Iris pigment epithelial cell (primary cell): ENCODE measurements at places on chromosomes 7 and 10.

DNA sequence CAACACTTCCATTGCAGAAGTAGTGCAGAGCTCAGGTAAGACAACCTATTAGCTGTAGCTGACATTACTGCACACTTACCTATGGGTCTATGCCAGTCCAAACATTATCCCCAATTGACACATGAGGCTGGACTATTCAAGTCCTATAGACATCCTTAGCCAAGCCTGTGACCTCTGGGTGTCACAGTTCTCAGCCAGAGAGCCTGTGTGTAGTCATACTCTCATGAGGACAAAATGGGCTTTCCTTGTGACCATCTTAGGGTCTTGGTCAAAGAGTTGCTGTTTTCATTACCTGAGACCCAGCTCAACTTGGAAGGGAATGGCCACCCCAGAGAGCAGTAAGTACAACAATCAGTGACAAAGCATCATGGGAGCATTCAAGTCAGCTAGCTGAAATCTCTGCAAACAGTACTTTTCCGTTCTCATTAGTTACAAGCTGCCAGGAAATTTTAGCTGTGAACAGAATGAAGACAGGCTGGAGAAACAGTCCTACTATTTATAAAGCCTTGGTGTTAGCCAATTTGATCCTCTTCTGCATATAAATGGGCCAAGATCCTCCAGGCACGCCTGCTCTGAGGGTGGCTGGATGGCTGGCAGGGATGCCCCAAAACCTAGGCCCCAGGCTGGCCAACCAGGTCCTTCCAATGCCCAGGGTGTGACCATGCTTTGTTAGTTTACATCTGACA is 44.3 kb downstream of the NUDCD3 start:
- DNase-seq: no peak

DNA sequence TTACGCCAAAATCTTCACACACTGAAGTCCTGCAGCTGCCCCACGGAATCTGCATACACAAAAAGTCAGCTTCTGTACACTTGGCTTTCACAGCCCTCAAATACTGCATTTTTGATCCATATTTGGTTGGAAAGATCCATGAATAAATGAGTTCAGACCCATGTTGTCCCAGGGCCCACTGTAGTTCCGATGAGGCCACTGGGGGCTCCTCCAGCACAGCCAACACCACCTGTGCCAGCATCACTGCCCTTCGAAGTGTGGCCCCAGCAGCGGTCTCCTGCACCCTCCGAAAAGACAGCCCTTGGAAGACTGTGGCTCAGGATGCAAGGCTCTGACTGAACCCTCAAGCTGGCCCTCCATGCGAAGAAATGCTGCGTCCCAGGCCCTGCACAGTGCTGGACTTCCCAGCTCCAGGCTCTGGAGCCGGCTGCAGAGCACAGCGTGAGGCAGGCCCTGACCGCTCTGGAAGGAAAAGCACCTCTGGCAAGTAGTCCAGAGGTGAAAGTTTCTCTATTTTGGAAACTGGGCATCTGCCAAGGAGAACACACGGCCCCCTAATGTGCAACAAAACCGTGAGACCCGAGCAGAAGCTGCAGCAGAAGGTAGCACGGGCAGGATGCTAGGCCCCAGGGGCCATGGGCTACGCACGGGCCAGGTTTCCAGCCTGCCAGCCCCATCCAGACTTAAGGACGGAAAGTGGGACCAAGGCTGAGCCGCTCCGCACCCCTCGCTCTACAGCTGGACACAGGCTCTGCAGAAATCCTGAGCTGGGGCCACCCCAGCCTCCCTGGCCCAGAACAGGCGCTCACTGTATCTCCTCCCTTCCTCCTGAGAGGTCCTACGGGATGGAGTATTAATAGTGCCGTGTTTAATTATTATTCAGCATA is 62.6 kb downstream of the PTPRN2 start:
- no peak for DNase-seq

DNA sequence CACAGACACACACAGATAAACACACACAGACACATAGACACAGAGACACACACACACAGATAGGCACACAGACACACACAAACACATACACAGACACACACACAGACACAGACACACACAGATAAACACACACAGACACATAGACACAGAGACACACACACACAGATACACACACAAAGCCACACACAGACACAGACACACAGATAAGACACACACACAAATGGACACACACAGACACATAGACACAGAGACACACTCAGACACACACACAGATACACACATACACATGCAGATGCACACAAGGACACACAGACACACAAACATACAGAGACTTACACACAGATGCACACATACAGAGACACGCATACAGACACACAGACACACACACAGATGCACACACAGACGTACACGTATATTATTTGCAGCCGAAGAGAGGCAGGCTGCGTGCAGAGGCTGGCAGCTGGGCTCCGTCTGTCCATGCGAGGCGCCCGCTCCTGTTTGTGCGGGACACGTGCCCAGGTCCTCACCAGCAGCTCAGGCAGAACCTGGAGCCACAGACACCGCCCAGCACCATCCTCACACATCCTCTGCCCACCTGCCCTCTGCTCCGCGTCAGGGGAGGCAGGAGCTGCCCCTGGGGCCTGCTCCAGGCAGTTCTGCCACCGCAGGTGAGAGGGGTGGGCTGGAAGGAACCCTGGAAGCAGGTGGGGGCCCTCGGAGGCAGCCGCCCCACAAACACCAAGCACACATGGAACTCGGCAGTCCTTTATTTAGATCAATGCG is 1.2 kb downstream of the CALML5 start:
- no peak for DNase-seq

- no peak for DNase-seq
Observed at GRCh38 chr10:97090035-97090434, 95.7 kb downstream of the SLIT1 start.

- no peak for DNase-seq
Observed at GRCh38 chr7:3033581-3033980, 10.1 kb downstream of the CARD11 start.

DNA sequence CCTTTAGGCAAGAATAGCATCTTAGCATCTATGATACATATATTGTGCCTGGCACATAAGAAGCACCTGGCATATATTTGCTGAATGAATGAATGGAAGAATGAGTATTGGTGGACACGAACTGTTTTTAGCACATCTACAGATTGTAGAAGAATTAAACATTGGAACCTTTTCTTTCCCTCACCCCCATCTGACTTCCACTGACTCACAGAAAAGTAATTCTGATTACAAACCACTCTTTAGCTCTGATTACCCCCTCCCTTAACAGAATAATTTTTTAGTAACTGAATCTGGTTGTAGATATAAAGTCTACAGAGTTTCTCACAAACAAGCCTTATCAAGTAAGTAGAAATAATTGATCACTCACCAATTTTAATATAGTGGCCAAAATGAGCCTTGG is 31.9 kb downstream of the SLC26A4 start:
- DNase-seq: peak; percentile 58

DNA sequence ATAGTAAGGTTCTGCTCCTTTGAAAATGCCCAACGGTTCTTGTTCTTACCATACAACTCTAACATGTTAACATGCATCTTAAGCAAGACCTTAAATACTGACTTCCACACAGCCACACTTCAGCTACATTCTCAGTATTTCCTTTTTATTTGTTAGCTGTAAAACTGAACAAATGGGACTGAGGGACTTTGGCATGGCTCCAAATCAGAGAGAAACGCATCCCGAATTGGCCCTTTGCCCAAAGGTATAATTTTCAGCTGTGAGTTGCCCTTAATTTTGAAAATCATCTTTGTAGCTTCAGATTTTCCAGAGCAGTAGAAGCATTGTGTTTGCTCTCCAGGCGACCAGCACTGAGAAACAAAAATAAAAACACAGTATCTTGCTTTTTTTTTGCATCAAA is 56.4 kb downstream of the NEUROD6 start:
- no peak for DNase-seq

DNA sequence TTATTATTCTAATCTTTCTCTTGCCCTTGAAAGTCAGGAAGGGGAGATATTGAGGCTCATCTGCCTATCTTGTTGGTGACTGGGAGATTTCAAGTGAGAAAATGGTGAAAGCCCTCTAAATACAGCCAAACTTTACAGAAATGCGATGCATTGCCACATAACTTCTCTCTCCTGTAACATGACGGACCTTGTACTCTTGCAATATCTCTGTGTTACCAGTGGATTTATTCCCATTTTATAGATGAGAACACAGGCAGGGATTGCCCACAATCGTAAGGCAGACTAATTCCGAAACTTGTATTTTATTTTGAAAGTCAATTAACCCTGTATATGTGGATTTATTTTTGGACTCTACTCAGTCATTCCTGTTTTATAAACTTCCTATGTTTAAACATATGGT is 57.3 kb upstream of the MPP7 start:
- DNase-seq: no peak

DNA sequence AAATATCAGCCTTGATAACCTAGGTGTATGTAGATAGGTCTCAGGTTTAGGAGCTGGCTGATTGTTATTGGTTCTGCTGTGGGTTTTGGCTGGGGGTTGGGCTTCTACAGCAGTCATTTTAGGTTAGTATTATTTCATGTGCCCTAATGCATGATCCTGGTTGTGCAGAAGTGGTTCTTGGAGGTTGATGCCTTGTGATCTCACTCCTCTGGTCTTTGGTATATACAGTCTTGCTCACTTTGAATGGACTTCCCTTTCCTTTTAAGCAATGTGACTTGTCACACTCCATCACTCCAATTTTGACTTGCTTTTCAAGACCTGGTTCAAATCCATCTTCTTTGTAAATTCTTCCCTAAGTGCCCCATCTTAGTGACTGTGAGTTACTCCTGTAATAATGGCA is 188.9 kb downstream of the LRMDA start:
- no peak for DNase-seq
